Endothelial cell (in vitro differentiated cells): ENCODE measurements at places on chromosomes 7 and 10.

DNA sequence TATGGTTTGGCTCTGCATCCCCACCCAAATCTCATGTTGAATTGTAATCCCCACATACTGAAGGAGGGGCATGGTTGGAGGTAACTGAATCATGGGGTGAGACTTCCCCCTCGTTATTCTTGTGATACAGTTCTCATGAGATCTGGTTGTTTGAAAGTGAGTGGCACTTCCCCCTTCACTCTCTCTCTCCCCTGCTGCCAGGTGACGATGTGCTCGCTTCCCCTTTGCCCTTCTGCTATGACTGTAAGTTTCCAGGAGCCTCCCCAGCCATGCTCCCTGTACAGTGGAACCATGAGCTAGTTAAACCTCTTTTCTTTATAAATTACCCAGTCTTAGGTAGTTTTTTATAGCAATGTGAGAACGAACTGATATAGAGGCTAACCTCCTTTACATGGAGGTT is 16.6 kb downstream of the PLPP4 start:
- DNase-seq, result no peak

GRCh38 chr7:71601851-71602250 is 469.9 kb downstream of the GALNT17 start:
- DNase-seq, result no peak

GRCh38 chr7:124366118-124366517 is 333.3 kb upstream of the TMEM229A start:
- no peak for DNase-seq

DNA sequence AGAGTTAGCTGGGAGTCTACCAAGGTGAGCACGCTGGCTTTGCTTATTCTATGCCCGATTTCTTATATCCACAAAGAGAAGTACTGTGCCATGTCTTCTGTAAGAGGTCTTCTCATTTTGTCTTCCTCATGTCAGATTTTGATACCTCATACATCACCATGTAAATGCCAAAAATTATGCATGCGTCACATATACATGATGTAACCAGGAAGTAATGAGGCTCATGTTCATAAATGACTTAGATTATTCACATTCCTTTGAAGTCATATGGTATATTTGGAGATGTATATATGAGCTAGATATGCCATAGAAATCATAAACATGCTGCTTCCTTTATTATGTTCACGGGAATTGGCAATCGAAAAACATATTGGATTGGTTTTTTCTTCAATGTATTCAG is 97.7 kb upstream of the CELF2 start:
- no peak for DNase-seq

GRCh38 chr10:117748058-117748457 is 205.5 kb downstream of the EMX2 start:
- no peak for DNase-seq

DNA sequence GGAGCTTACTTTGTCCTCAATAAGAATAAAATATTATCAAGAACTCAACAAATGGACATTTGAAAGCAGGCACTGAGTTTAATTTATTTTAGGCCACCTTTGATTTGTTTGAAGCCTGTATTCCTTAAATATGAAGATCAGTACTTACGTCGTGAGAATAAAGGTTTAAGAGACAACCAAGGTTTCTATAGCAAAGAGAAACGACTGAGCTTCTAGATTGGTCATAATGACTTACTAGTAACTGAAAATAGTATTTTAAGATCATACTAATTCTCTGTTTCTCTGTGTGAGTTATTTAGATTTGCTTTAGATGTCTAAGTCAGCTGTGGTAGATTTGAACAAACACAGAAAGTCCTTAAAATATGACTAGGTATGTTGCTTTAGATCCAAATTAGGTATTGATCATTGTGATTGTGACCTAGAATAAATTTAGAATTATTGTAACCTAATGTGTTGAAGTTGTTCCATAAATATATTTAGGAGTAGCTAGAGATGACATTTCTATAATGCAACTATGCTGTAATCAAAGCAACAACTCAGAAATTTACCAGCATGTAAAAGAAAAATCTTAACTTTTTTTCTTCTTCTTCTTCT is 2.4 kb upstream of the GLCCI1 start:
- DNase-seq, result no peak

DNA sequence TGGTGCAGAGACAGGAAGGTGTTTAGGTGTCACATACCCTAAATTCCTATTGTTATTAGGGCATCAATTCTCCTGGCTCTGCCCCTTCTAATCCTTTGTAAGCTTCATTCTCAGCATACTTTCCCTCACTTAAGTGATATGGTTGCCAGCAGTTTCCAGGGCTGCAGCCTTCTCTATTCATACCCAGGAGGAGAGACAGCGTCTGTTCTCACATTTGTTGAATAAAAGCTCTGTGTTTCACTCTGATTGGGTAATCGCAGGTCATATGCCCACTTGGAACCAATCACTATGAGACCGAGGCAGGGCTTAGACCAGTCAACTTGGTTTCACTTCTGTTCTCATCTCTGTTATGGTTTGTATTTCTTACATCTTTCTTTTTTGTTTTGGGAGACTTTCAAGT is 109.6 kb upstream of the MTPN start:
- no peak for DNase-seq

GRCh38 chr7:90563286-90563685 is 32.8 kb upstream of the CDK14 start:
- DNase-seq, result no peak

GRCh38 chr10:13152296-13152695 is 9.1 kb upstream of the MCM10 start:
- no peak for DNase-seq

DNA sequence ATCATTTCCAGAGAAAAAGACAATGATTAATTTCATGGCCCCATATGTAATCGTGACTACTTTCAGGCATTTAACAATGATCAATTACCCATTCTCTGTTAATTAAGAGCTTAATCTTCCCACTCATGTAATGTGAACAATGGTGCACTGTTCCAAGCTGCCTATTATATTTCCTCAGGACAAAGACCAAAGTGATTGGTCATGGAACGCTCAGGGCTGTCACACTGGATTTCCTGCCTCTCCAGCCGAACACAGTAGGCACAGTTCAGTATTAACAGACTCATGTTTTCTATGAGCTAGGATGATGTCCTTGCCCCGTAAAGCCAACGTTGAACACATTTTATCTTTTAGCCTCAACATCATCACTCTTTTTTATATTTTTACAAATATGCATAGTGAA is 142.7 kb upstream of the FZD8 start:
- DNase-seq, result no peak

- DNase-seq, result no peak
Measured at GRCh38 chr10:74120911-74121310, 29.7 kb downstream of the AP3M1 start.

DNA sequence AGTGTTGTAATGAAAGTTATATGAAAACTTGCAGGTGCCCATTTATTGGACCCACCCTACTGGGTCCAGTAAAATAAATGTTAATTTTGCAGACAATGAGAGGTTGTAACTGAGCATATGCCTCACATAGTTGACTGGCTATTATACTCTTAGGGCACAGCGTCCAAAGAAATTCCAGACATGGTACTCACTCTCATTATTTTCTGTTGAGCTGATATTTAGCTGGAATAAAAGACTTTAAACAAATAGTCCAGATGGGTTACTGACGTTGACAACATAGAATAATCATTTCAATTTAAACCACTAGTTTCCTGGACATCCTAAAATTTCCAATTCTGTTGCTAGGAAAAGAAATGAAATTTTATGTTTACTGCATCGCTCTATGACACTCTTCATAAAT is 174.5 kb downstream of the ZNF365 start:
- no peak for DNase-seq

- DNase-seq, result no peak
Measured at GRCh38 chr10:124198125-124198501, 104.7 kb upstream of the CHST15 start.

- DNase-seq, result peak; percentile 13
Measured at GRCh38 chr10:122172361-122173008, 98.6 kb upstream of the BTBD16 start.

DNA sequence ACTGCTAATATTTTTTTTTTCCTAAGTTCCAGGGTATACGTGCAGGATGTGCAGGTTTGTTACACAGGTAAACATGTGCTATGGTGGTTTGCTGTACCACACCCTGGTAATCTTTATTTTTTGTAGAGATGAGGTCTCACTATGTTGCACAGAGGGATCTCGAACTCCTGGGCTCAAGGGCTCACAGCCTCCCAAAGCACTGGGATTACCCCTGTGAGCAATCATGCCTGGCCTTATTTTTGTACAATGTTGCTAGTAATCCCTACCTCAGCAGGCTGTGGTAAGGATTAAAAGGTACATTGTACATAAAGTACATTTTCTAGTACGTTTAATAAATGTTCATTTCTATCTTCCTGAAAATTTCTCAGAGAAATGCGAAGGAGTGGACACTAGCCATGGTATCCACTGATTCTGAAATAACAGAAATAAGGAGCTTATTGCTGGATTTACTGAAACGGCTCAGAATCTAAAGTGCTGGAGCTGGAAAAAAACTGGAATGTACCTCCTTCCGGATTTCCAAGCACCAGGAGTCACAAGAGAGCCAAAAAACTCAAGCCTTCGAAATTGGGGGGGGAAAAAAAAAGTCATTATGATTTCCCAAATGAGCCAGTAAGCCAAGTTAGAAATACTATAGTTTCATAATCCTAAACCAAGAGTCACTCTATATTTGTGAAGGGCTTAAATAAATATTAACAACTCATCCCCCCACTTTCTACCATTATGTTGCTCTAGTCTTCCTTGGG is 69.6 kb downstream of the NT5C2 start:
- no peak for DNase-seq

DNA sequence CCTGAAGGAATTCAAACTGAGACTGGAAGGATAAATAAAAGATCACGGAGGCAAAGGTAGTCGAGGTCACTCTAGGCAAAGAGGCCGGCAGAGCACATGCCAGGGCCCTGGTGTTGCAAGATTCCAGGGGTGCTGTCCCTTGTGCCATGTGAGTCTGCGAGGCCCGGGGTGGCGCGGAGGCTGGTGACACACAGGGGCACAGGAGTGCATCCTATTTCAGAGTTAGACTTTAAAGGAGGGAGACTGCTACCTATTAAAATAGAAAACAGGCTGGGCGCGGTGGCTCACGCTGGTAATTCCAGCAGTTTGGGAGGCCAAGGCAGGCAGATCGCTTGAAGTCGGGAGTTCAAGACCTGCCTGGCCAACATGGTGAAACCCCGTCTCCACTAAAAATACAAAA is 12.6 kb downstream of the BEND7 start:
- DNase-seq, result no peak

DNA sequence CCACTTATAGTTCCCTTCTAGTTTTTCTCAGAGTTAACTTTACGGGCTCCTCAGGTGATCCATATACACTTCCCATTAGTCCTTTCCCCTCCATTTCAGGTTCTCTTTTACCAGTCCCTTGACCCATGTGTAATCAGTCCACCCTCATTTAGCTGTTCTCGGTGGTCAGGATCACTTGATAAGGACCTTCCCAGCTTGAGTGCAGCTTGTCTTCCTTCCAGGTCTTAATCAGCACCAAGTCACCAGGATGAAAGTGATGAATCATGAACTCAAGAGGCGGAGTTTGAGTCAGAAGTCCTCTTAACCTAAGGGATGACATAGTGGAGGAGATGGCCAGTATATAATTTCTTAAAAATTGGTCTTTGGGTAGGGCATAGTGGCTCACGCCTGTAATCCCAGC is 63.1 kb upstream of the CNTNAP2 start:
- DNase-seq, result no peak

- DNase-seq, result no peak
Measured at GRCh38 chr7:81007051-81007450, 88.2 kb upstream of the SEMA3C start.

DNA sequence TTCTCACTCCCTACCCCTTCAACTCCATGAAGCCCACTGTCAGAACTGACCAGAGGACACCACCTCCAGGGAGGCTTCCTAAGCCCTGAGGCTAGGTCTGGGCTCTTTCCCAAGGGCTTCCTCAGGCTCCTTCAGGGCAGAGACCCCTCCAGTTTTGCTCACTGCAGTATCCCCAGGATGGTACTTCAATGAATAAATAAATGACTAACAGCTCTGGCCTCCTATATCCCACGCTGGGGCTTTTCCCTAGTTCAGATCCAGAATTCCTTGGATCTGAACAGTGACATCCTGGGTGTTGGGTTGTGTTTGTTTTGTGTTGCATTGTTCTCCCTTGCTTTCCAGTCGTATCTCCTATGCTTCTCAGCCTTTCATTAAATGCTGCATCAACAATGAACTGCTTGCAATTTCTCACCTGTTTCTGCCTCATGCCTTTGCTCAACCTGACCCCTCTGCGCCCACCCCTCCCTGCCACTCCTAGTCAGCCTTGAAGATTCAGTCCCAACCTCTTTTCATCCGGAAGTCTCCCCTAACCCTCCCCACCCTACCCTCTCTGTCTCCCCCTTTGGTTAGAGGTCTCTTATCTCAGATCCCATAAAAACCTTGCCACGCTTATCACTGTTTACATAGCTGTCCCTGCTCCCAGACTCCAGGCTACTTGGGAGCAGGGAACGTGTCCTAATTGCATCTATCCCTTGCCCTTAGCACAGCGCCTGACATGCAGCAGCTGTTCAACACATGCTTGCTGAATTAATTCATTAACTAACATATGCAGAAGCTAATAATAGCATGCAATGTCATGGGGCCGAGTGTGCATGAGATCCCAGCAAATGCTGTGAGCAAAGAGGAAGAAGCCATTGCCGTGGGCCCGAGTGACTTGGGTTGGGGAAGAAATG is 41.7 kb downstream of the PPP1R3C start:
- no peak for DNase-seq

DNA sequence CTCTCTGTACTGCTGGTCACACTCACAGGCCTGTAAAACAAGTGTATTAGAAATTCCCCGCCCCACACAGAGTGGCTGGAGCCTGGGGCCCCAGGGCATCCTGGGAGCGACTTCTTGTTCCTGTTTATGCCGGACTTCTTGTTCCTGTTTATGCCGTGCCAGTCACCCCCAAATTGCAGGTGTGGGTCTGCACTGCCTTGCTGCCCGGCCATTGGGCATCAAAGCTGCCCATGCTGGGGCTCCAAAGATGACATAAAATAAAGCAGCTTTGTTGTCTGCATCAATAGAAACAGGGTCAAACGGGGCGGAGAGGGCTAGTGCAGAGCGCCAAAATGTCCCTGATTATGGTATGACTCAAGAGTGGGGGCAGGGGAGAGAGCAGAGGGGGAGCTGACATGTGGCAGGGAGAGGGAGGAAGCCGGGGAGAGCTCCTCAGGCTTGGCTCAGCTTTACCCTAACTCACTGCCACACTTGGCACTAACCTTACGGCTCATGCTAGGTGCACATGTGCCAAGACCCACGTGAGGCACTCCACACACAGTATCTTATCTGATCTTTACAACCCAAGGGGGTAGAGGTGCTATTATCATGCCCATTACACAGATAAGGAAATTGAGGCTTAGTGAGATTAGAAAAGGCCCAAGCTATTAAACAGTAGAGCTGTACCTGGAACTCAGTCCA is 98.4 kb downstream of the PIP4K2A start:
- DNase-seq, result no peak

GRCh38 chr7:157784041-157784835 is 447.4 kb downstream of the DNAJB6 start:
- DNase-seq, result no peak

DNA sequence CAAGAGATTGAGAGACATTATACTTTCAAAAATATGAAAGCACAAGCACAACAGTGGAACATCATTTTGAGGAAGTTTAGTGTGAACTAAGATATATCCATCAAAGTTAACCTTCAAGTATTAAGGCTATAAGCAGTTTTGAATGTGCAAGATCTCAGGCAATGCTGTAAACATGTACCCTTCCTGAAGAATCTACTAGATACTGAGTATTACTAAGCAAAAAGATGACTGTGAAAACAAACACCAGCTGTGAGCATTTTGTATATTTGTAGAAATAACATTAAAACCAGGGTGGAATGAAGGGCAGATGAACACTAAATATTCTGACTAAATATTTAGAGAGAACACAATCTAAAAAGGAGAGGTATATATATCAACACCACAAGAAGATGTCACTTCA is 41.3 kb upstream of the ADRA2A start:
- no peak for DNase-seq

- no peak for DNase-seq
Measured at GRCh38 chr7:22663357-22663718, 63.7 kb upstream of the IL6 start.
